ENCODE measurements at places on chromosomes 6 and 20. TPM values are rescaled to one million over a fixed set of nuclear protein-coding genes. Genes with fewer than 3 reads are reported as not detected.

DNA sequence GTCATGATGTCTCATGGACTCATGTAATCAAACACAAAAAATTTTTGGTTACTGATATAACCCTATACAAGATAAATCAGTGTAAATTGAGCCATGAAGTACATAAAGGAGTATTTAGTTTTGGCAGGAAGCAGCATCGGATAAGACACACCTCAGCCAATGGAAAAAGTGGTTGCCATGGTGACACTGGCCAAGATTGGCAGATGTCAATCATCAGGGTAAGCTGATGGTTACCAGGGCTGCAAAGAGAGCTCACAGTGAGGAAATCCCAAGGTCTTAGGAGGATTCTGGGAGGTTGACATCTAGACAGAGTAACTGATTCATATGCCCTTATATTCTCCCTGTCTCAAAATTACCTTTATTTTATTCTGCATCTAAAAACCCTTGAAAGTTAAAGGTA, 203.8 kb upstream of the PCSK2 start:
- no peaks in the 10 kb centered on the region for H3K4me1 ChIP-seq
- no peak overlapping the region for H3K4me3 ChIP-seq
- H3K36me3 ChIP-seq: no peaks in the 10 kb centered on the region

DNA sequence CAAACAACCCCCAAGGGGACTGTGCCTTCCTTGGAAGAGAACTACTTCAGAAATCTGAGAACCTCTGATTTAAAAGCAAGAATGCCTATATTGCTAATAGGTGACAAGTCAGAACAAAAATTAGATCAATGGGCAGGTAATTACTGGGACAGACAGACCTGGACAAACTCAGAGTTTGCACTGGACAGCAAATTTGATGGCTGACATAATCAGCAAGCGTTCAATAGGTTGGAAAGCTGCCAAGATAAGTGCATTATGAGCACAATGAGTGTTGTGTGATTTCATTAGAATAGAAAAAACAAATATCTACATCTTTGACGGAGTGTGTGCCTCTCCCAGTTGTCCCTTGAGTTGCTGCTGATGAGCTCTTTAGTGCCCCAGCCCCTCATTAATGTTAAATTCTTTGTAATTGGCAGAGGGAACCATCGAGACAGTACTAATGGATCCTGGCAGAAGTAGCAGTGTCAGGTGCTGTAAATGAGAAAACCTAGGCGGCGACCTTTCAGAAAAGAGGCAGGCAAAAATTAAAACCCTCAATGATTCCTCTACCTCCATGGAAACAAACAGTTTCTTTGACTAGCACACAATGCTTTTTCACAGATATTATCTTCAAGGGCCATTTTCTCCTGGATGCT, 116.5 kb upstream of the COL21A1 start:
- H3K27me3 ChIP-seq: no peaks in the 10 kb centered on the region
- no peaks in the 10 kb centered on the region for H3K36me3 ChIP-seq
- DNase-seq: no peak
- peak overlapping the region; percentile 96 for H3K27ac ChIP-seq
- H3K4me3 ChIP-seq: no peak overlapping the region
- H3K4me1 ChIP-seq: no peaks in the 10 kb centered on the region

DNA sequence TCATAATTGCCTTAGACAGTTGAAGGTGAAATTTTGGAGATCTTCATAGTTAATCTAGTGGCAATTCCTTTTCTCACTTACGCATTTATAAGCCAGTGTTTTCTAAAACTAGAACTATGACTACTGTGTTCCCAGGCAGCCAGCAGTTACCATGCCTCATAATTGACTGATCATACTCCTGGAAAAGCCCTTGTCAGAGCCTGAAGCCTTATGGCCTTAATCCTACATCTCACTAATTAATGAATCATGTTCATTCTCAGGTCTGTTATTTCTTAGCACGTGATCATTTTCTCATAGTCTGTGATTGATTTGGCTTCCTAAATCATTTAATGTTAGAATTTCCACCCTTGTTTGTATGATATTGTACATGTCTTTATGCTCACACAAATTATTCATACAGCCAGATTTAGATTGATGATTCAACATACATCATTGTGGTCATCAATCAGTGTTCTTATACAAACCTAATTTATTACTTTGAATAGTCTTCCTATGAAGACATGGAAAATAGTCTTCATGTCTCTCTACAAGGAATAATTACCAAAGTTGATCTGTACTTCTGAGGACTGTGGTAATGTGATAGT, 132.6 kb upstream of the ASCC3 start:
- no peak for DNase-seq
- H3K4me3 ChIP-seq: no peak overlapping the region
- H3K27ac ChIP-seq: no peak overlapping the region
- H3K36me3 ChIP-seq: no peaks in the 10 kb centered on the region
- H3K4me1 ChIP-seq: no peaks in the 10 kb centered on the region
- no peaks in the 10 kb centered on the region for H3K27me3 ChIP-seq

DNA sequence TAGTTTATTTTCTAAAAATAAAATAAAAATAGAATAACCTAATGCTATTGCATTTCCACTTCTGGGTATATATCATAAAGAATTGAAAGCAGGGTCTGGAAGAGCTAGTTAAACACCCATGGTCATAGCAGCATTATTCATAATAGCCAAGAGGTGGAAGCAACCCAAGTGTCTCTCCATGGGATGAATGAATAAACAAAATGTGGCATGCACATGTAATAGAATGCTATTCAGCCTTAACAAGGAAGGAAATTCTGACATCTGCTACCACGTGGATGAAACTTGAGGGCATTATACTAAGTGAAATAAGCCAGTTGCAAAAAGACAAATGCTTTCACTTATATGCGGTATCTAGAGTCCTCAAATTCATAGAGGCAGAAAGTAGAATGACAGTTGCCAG, 130.8 kb downstream of the TIAM2 start:
- H3K36me3 ChIP-seq: no peaks in the 10 kb centered on the region
- no peaks in the 10 kb centered on the region for H3K27me3 ChIP-seq
- no peak overlapping the region for H3K4me3 ChIP-seq

DNA sequence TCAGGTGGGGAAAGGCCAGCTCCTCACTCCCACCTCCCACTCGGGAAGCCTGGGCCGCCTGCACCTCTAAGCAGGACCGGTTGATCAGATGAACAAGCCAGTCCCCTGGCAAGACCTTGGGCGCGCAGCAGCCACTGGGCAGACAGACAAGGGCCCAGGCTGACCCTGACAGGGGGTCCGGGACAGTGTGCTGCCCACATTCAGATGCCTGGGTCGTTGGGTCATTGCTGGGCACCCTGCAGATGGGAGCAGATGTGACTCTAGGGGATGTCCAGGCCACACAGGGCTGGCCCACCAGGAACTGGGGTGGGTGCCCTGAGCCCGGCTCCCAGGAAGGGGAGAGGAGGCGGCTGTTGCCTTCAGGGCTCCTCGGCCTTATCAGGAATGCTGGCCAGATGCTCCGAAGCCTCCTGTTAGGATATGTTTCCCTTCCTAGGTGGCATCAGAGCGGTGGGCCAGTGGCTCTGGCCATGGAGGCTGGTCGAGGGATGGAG, 17.3 kb upstream of the FRMD1 start:
- no peak overlapping the region for H3K27ac ChIP-seq
- no peak overlapping the region for H3K4me3 ChIP-seq
- no peaks in the 10 kb centered on the region for H3K27me3 ChIP-seq
- H3K36me3 ChIP-seq: no peaks in the 10 kb centered on the region
- DNase-seq: no peak

- H3K4me1 ChIP-seq: peaks cover 10% of the 10 kb centered on the region
- H3K4me3 ChIP-seq: peak overlapping the region; percentile 22
- H3K27ac ChIP-seq: peak overlapping the region; percentile 77
These were observed 187.7 kb downstream of the PDE7B start for GRCh38 chr6:136039185-136039584.

DNA sequence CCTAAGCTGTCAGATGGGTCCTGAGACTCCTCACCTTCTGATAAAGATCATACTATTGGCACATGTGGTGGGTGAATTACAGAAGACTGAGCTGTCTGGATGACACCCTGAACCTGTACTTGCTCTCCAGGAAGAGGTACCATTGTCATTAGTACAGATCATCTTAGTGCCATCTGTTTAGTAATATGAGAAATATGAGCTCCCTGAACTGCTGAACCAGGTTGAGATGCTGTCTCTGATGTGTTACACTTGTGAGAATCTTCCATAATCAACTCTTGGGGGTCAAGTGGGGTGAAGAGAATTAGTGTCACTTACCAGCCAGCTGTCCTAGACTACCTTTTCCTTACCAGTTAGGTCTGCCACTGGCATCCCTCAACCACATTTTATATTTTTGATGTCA, 531.0 kb downstream of the EPHA7 start:
- no peak overlapping the region for H3K27ac ChIP-seq
- no peaks in the 10 kb centered on the region for H3K27me3 ChIP-seq
- no peaks in the 10 kb centered on the region for H3K36me3 ChIP-seq
- no peak for DNase-seq
- H3K4me1 ChIP-seq: no peaks in the 10 kb centered on the region

DNA sequence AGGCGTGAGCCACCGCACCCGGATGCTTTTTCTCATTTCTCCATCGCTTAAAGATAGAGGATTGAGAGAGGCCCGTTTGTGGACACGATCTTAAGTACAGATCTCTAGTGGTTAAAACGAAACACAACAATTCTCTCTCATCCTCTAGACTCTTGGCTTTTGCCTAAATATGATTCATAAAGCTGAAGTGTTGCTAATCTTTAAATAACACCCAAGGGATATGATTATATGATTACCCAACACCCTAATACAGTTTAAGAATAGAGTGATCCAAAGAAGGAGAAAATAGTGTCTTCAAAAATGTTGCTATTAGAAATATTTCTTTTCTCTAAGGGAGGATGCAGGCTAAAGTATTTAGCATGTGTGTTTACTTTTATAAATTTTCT, 50.4 kb downstream of the MTHFD1L start:
- no peak overlapping the region for H3K27ac ChIP-seq
- no peaks in the 10 kb centered on the region for H3K36me3 ChIP-seq
- DNase-seq: no peak
- no peak overlapping the region for H3K4me3 ChIP-seq
- H3K27me3 ChIP-seq: no peaks in the 10 kb centered on the region

- DNase-seq: peak; percentile 99
- H3K27me3 ChIP-seq: no peaks in the 10 kb centered on the region
- H3K36me3 ChIP-seq: no peaks in the 10 kb centered on the region
- H3K4me3 ChIP-seq: peak overlapping the region; percentile 7
These were observed 37.5 kb upstream of the IER3 start for GRCh38 chr6:30781743-30782424.

DNA sequence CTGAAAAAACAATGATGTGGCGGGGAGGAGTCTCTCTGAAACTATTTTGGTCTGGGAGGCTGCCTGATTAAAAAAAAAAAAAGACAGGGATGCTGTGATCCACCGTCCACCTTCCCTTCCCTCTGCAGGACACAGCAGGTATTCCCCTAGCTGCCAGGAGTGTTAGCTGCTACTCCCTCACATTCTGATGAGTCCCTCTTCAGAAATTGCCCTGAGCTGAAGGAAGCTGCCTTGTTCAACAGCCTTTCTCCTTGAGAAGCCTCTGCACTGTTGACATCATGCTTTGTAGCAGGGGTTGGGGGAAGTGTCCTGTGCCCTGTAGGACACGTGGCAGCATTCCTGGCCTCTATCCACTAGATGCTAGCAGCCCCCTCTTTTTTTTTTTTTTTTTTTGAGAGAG, 71.7 kb upstream of the ZMYND8 start:
- no peaks in the 10 kb centered on the region for H3K4me1 ChIP-seq
- H3K27me3 ChIP-seq: no peaks in the 10 kb centered on the region
- DNase-seq: no peak
- H3K4me3 ChIP-seq: no peak overlapping the region

GRCh38 chr20:37745553-37745952, 51.7 kb downstream of the CTNNBL1 start:
- H3K36me3 ChIP-seq: no peaks in the 10 kb centered on the region
- no peak for DNase-seq
- H3K4me1 ChIP-seq: no peaks in the 10 kb centered on the region

- H3K4me3 ChIP-seq: no peak overlapping the region
- no peaks in the 10 kb centered on the region for H3K36me3 ChIP-seq
- no peak for DNase-seq
- no peak overlapping the region for H3K27ac ChIP-seq
- H3K27me3 ChIP-seq: no peaks in the 10 kb centered on the region
- no peaks in the 10 kb centered on the region for H3K4me1 ChIP-seq
These were observed 239.1 kb upstream of the CEP162 start for GRCh38 chr6:84466511-84466910.

DNA sequence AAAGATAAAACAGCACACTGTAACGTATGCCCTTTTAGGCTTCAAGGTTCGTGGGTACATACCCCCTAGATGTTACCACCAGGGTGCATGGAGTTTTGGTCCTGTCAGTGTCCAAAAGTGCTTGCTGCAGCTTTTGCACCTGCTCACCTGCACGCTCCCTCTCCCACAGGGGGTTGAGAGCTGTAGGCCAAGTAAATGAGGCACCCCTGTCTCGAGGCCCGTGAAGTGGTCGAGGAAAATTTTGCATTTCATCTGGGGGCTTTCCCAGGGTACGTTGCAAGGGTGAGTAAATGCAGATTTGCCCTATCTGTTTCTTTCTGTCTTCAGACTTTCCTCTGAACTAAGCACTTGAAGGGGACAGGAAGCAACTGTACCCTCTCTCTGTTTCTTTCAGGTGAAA, 136.0 kb downstream of the THBS2 start:
- no peaks in the 10 kb centered on the region for H3K27me3 ChIP-seq
- DNase-seq: no peak
- no peaks in the 10 kb centered on the region for H3K4me1 ChIP-seq
- no peaks in the 10 kb centered on the region for H3K36me3 ChIP-seq
- no peak overlapping the region for H3K27ac ChIP-seq

DNA sequence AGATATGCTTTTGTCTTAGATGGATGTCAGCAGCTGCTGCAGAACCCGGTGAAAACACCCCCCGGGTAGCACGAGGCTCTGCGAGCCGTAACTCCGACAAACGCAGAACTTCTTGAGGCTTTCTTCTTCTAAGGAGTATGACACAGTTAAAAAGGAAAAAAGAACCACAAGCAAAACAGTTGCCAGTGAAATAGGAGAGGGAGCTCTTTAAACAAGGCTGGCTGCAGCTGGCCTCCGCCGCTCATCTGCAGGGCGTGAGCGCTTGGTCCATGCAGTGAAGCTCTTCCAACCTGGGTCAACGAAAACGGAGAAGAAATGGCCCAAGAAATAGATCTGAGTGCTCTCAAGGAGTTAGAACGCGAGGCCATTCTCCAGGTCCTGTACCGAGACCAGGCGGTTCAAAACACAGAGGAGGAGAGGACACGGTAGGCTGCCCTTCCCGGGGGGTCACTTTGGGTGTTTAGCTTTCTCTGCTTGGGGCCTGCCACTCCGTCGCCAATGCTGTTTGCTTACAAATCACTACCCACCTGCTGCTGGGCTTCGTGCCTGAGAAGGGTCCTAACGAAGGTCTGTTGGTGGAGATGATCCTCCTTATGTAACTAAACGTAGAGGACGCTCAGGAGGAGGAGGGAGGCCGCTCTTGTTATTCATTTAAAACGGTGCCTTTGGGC, 13.2 kb downstream of the SYTL3 start:
- no peaks in the 10 kb centered on the region for H3K36me3 ChIP-seq
- DNase-seq: peak; percentile 59
- no peaks in the 10 kb centered on the region for H3K4me1 ChIP-seq
- H3K27me3 ChIP-seq: no peaks in the 10 kb centered on the region
- peak overlapping the region; percentile 10 for H3K4me3 ChIP-seq
- H3K27ac ChIP-seq: peak overlapping the region; percentile 81

- no peak overlapping the region for H3K27ac ChIP-seq
- no peak for DNase-seq
- no peaks in the 10 kb centered on the region for H3K4me1 ChIP-seq
- H3K27me3 ChIP-seq: no peaks in the 10 kb centered on the region
These were observed 24.7 kb downstream of the MYT1 start for GRCh38 chr20:64188682-64189529.

The FRK gene
- total RNA-seq: 1.8 TPM

The ATP6V1G2 gene
- not detected for total RNA-seq

The GLP1R gene
- total RNA-seq: not detected

The SRSF6 gene
- 153 TPM for total RNA-seq

The ZNF391 gene
- total RNA-seq: 5.9 TPM

The AKAP12 gene
- total RNA-seq: 81.1 TPM

The GABRR1 gene
- total RNA-seq: 0.69 TPM

The MUC22 gene
- not detected for total RNA-seq
